ENCODE measurements at places on chromosomes 2 and 18. TPM values are rescaled to one million over a fixed set of nuclear protein-coding genes. Genes with fewer than 3 reads are reported as not detected.

The SESTD1 gene
- total RNA-seq, result 60.1 TPM

GRCh38 chr2:12318427-12319057, 398.2 kb upstream of the TRIB2 start:
- ATAC-seq, result no peak

GRCh38 chr2:189834059-189834458, 49.8 kb downstream of the PMS1 start:
- ATAC-seq, result no peak

The PASK gene
- 1.6 TPM for total RNA-seq

GRCh38 chr2:235537587-235537986, 43.7 kb downstream of the AGAP1 start:
- ATAC-seq, result no peak

DNA sequence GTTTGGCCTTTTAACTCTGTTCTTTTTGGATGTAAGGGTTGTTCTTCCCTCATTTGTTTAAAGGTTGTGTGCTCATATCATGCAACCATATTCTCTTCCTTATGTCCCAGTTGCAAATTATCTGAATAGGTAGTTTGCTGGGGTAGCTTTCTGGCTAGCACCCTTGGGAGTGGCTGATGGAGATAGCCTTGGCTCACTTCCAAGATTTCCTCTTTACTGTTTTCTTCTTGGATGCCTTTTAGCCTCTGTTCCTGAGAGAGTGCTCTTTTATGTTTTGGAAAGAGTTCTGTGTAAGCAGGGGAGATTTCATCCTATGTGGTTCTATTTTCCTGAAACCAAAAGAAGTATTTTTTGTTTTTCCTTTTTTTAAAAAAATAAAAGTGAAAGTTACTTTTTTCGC, 25.4 kb downstream of the USP14 start:
- no peak for ATAC-seq

The PROM2 gene
- 11.4 TPM for total RNA-seq

The SFXN5 gene
- 5.8 TPM for total RNA-seq

DNA sequence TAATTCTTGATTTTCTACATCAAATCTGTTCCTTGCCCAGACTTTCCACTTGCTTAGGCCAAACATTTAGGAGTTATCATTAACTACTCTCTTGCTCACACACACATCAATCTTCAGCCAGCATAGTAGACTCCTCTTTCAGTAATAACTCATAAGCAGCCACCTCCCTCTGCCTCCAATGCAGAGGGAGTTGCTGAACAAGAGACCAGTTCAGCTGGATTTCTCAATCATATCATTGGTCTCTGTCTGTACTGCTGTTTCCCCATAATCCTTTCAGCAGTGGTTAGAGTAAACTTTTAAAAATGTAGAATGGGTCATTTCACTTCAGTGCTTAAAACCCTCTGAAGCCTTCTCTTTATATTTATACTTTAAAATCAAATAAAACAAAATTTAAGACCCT, 112.9 kb downstream of the SLC39A10 start:
- no peak for ATAC-seq

GRCh38 chr2:232976176-232976575, 36.9 kb downstream of the NGEF start:
- no peak for ATAC-seq

The CHRNG gene
- not detected for total RNA-seq

- no peak for ATAC-seq
Observed at GRCh38 chr2:8438476-8438875, 243.4 kb upstream of the ID2 start.

GRCh38 chr2:44942304-44943030, 965 bp downstream of the SIX3 start:
- ATAC-seq, result no peak

DNA sequence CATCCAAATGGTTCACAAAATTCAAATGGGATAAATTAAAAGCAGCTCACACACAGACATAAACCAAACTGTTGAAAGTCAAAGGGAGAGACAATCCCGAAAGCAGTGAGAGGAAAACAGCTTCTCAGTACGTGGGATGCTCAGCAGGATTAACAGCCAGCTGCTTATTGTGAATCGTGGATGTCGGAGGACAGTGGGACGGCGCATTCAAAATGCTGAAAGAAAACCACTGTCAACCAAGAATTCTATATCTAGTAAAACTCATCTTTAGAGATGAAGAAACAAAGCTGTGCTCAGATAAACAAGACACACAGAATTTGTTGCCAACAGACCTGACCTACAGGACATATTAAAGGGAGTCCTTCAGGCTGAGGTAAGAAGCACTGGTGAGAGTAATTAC, 102.9 kb downstream of the NFATC1 start:
- no peak for ATAC-seq

GRCh38 chr18:47262301-47263149, 11.1 kb upstream of the SKOR2 start:
- ATAC-seq, result no peak

The VIT gene
- total RNA-seq, result 42.7 TPM

The SERPINB7 gene
- total RNA-seq, result not detected
